ENCODE measurements at places on chromosomes 4 and X. TPM values are rescaled to one million over a fixed set of nuclear protein-coding genes. Genes with fewer than 3 reads are reported as not detected.

GRCh38 chrX:129982300-129983251 lies at the start of gene BCORL1:
Gene BCORL1, plus strand, starts transcription at chrX:129982635. Its CDS starts 22,597 bp downstream, at chrX:130005232.
- peak; percentile 55 for DNase-seq

- DNase-seq = no peak
These were observed 4.4 kb upstream of the FBXW7 start for GRCh38 chr4:152540293-152540674.

DNA sequence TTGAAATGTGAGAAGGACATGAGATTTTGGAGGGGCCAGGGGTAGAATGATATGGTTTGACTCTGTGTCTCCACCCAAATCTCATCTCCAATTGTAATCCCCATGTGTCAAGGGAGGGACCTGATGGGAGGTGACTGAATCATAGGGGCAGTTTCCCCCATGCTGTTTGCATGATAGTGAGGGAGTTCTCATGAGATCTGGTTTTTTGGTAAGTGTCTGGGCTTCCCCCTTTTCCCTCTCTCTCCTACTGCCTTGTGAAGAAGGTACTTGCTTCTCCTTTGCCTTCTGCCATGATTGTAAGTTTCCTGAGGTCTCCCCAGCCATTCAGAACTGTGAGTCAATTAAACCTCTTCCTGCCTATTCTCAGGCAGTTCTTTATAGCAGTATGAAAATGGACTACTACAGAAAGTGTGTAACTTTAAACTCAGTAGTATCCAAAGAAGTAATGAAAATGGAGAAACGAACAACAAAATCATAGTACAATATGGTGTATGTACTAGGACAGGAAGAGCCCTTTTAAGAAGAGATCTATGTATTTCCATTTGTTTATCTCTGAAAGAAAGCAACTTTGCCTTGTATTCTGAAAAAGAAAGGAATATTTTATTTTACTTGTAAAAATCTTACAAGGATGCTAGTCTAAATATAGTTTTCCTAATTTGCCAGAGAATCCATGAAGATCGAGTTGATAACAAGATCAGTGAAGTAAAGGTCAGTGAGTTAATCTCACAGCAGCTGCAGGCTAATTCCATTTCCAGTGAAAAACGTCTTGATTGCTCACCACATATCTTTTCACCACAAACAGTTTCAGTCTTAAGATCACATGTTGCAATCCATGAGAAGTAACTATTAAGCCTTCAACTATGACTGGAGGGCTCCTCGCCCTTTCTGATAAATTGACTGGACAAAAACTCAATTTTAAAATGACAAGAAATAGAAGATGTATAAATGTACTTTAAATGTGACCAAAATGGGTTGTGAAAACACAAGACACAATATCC lies 20.5 kb downstream of the PKD2 start:
- DNase-seq = peak; percentile 72

DNA sequence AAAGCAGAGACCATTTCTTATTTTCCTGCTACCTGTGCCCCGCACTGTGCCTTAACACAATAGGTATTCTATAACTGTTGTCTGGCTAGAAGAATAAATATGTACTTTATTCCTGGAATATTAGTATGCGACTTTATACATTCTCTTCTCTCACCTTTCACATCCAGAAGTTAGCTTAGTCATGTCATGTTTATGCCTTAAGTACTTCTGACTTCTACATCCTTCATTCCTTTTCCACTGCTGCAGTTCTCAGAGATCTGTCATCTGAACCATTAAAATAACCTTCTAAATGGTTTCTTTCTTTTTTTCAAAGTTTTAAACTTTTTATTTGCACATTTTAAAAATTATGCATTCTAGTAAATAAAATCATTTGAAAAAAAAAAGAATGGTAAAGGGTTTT lies 34.4 kb downstream of the KIF4A start:
- DNase-seq = no peak

STK26 gene
- 18.7 TPM for total RNA-seq

SNCA gene
- 8.7 TPM for total RNA-seq

GRCh38 chr4:41452484-41453225 lies 85.3 kb upstream of the LIMCH1 start:
- DNase-seq = no peak

FAM241A gene
- 1.6 TPM for total RNA-seq

GRCh38 chr4:11051181-11051580 lies 366.6 kb upstream of the CLNK start:
- no peak for DNase-seq

TRO gene
- total RNA-seq = 17.1 TPM

- DNase-seq = no peak
These were observed 16.8 kb upstream of the SH3TC1 start for GRCh38 chr4:8182294-8182693.

GRCh38 chr4:127580300-127580699 lies 52.5 kb upstream of the INTU start:
- DNase-seq = no peak

DNA sequence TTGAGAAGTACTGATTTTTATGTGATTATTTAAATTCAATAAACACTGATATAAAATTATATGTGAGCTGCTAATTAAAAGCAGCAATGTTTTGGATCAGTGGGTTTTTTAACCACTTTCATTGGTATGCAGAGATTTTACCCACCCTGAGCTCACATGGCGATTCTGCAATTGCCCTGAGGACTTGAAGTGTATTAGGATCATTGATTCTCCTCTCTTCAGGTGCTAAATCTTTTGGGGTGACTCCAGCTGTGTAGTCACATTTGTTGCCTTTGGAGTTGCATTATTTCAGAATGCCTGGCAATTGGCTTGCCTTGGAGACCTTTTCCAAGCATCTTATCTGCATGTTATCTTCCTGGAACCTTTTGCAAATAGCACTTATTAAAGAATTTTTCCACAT lies 51.3 kb downstream of the UGT8 start:
- DNase-seq = no peak

GRCh38 chr4:150664935-150665334 lies 83.0 kb downstream of the MAB21L2 start:
- DNase-seq = peak; percentile 38

- no peak for DNase-seq
These were observed 41.0 kb downstream of the UGT2B28 start for GRCh38 chr4:69321153-69321729.

- peak; percentile 69 for DNase-seq
These were observed 115.6 kb downstream of the CAMK2D start for GRCh38 chr4:113645771-113646441.

DNA sequence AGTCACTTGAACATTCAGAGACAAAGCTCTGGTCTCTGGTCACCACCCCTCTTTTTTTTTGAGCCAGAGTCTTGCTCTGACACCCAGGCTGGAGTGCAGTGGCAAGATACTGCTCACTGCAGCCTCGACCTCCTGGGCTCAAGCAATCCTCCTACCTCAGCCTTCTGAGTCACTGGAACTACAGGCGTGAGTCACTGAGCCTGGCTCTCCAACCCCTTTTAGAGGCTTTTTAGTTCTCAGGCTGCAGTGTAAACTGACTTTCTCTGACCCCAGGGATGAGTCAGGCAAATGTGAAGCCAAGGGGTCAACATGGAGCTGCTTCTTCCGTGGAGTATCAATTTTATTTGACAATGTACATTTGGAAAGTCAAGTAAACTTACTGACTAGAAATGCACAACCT lies 229.2 kb downstream of the PTTG2 start:
- DNase-seq = peak; percentile 85

DNA sequence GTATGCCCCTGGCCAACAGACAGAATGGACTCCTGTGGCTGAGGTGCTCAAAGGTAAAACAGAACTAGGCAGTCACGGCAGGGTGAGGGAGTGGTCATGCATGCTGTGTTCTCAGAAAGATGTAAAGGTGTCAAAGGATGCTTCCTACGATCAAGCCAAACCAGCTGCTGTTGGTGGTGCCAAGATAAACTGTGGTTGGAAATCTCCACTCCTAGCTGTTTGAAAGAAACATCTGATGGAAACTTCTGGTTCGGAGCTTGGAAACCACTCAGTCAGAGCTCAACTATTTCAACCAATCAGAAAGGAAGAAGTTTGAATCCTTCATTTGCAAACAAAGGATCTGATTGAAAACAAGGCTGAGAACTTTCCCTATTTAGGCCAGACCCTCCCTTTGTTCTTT lies 68.5 kb upstream of the DDX60 start:
- DNase-seq = no peak

ATP5ME gene
- 182 TPM for total RNA-seq

GRCh38 chr4:169183581-169183980 lies 87.2 kb downstream of the SH3RF1 start:
- DNase-seq = no peak

DNA sequence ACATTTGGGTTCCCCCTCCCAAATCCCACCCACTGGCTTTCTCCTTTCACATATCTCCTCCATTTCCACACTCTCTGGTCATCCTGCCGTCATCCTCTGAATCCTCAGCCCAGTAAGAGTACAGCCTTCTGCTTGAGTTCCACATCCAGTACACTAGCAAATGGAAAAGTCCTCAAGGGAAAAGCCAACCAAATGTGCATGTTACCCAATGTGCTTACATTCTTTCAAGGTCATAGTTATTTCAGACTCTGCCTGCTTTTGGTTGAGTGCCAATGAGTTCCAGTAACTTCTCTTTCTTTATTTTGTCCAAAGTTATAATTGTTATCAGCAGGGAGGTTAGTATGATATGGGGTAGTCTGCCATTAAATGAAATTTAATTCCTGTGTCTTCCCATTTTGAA lies 78.1 kb downstream of the SRPX start:
- DNase-seq = no peak

ARR3 gene
- not detected for total RNA-seq

DNA sequence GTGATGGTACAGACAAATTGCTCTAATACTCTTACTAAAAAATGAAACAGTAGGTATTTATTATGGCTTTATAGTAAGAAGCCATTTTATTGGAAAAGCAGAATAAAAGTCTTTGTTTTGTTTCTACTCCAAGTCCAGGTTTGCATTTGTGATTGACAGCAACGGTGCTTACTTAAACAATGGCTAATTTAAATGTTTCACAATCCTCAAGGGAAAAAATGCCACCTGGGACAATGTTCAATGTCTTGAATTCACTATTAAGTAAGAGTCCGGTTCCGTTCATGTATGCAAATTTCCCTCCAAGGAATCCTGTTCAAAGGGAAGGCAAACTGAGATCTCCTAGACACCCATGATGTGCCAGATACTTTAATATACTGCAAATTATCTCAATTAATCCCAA lies 123.6 kb downstream of the RBM47 start:
- DNase-seq = no peak

- DNase-seq = no peak
These were observed 2214.5 kb upstream of the TENM3 start for GRCh38 chr4:180028682-180029081.

SCRG1 gene
- total RNA-seq = not detected

GRCh38 chr4:88771883-88772450 lies 74.3 kb upstream of the NAP1L5 start:
- DNase-seq = no peak

- DNase-seq = peak; percentile 9
These were observed 516.8 kb upstream of the ADGRL3 start for GRCh38 chr4:60683357-60683756.

GRCh38 chrX:28586286-28586685 lies 960 bp upstream of the IL1RAPL1 start:
- DNase-seq = no peak

GRCh38 chr4:74884266-74884665 lies 48.6 kb upstream of the PARM1 start:
- no peak for DNase-seq

DNA sequence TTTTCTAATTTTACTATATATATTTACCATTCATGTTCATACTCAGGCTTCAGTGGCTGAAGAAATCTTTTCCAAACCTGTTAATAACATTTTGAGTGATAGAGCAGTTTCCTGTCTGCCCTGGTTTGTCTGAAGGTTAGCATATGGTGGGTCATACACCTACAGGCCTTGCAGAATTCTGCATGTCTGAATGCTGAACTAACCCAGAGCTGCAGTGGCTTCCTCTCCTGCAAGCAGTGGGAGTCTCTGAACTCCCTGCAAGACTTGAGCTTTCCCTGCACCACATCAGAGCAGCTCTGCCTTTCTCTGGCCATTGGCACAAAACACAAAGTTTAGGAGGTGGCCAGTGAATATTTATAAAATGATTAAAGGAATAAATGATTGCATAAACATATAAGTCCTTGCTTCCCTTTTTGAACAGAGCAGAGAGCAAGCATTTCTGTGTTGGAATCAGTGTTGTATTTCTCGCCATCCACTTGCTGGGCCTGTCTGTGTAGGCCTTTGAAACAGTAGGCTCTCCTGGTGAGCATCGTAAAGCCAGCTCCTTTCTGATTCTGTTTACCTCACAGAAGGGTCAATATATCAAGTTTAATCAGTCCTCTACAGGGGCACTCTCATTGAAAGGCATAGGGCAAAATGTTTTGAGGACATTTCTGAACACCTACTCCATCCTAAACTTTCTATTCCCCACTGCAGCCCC lies 15.0 kb upstream of the UNC5C start:
- no peak for DNase-seq

- DNase-seq = no peak
These were observed 105.8 kb upstream of the EGFL6 start for GRCh38 chrX:13463608-13464007.

GRCh38 chr4:168765726-168766125 lies 244.3 kb downstream of the CBR4 start:
- DNase-seq = no peak

CENPVL2 gene
- 0.96 TPM for total RNA-seq
